ENCODE measurements at places on chromosomes 4 and X.

GRCh38 chr4:157012781-157013180 is 41.2 kb upstream of the PDGFC start:
- DNase-seq: peak; percentile 54

DNA sequence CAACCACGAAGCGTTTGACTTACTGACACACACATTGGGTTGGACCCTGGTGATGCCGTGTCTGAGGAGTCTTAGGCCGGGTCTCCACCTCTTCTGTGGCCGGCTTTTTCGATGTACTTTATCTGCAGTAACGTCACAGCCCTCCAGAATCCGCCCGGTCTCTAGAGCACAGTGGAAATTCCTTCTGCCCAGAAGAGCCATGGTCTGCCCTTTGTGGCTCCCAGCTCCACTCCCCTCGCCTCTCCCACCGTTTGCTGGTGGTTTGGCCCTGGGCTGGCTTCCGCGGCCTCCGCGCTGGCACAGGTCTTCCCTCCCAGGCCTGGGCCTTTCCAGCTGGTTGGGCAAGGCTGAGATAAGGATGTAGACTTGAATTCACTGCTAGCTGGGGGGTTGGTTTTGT is 4.3 kb downstream of the MAEA start:
- DNase-seq: no peak

- no peak for DNase-seq
These were observed 252.7 kb downstream of the OPHN1 start for GRCh38 chrX:68180579-68180978.

- no peak for DNase-seq
These were observed 14.0 kb downstream of the RASL11B start for GRCh38 chr4:52876069-52876468.

DNA sequence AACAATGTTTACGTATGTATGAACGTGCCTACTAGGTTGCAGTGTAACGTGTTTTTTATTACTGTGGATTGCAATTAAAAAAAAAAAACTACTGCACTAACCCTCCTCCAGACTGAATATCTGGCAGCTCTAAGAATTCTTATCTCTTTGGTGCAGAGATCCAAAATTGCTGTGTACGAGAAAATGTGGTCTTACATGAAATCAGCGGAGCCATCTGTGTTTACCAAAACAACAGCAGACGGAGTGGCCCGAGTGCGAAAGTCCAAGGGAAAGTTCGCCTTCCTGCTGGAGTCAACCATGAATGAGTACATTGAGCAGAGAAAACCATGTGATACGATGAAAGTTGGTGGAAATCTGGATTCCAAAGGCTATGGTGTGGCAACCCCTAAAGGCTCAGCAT is 268.1 kb downstream of the THOC2 start:
- no peak for DNase-seq

DNA sequence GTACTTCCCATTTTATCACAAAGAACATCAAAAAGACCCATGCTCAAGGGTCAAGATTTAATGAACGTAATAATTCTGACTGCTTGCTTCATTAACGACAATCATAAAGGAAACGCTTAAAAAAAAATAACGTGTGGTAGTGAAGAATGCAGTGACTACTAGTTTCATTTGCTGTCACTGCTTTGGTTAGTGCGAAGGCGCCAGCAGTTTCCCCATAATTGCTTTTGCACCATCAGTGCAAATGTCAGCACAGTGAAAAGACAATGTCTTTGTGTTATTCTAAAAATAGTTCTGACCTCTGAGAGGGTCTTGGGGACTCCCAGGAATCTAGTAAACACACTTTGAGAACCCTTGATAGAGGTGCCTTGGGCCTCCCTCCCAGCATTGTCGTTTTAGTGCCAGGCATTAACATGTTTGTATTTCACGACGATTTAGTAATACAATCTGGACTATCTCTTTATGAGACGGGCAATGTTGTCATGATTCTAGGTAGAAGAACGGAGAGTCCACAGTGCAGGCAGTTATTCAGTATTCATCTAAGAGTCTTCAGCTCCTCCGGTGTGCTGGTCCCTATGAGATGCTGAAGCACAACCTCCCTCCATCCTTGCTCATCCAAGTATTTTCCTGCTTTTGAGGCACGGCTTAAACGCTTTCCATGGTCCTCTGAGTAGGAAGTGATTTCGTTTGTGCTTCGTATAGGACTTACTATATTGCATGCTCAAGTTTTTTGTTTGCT is 71.0 kb downstream of the AFF1 start:
- DNase-seq: no peak

- DNase-seq: no peak
These were observed 103.8 kb downstream of the LUZP4 start for GRCh38 chrX:115393271-115393670.
